Amygdala (tissue), 56 donors: ENCODE measurements at places on chromosomes 2 and 18.
A peak's percentile ranks its signal among the peaks of the same experiment; 100 is the strongest.

DNA sequence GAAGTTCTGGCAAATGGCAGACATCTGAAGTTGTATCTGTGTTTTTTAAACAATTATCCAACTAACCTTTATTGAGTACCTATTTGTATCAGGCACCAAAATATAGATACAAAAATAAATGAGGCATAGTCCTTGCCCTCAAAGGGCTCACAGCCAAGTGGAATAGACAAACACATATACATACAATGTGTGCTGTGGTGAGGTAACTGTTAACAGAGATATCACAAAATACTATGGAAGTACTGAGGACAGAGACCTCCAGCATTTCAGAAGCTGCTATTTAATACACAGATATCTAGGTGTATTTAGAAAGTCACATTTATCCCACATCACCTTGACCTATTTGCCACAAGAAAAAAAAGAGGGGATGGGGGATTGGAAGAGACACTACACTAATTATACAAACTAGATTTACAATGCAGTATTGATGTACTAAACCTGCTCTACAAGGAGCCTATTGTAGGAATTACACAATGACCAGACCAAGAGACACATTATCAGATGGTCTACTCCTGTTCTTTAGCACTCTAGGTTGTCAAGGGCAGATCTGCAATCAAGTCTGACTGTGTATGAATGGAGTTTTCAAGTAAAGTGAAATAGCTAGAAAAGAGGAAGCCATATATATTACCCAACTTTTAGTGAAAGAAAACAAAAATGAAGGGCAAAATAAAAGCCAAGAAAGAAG lies 62.2 kb downstream of the SPIRE1 start:
- no peak for DNase-seq

- DNase-seq = no peak
Measured at GRCh38 chr2:189756311-189756952, 6.2 kb downstream of the OSGEPL1 start.

DNA sequence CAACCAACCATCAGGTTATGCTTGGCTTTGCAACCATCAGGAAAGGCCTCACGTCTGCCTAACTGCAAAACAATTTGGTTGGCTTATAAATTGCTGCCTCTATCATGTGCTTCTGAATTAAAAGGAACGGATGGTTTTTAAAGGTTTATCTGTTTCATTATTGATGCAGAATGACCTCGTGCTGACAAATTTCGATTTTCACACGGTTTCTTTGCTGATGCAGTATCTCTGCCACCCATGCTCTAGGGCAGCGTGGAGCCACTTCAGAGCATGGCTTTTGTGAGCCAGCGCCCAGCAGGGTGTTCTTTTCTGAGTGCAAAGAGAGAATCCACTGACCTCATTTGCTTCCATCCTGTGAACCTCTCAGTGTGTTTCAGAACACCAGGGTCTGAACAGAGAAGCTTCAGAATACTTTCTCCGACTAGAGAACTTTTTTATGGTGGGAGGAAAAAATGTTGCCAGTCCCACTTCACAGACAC lies 143.1 kb upstream of the L3MBTL4 start:
- no peak for DNase-seq

DNA sequence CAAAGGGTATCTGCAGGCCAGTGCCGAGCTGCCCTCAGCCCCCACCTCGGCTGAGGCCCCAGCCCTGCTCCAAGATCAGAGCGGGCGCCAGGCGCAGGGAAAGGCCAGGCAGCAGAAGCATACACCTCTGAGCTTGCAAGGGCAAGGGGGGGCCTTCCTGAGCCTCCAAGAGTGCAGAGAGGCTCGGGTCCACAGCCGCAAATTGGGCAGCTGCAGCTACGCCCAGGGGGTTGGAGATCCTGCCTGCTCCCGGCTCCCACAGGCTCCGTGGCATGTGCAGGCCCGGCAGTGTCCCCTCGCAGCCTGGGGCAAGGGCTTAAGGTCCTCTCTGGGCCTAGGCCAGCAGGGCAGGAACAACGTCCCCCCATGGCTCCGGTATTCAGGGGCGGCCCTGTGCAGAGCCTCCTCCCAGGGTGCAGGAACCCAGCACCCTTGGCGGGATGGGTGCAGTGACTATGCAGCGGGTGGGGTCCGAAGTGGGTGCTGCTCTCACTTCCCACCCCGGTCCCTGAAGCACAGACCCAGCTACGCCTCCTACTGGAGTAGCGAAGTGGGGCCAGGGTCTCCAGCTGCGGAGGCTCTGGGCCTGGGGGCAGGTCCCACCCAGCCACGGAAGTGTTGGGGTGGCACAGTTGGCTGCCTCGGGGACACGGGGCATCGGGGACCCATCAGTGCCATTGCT lies 120.2 kb upstream of the TMEFF2 start:
- DNase-seq = no peak

DNA sequence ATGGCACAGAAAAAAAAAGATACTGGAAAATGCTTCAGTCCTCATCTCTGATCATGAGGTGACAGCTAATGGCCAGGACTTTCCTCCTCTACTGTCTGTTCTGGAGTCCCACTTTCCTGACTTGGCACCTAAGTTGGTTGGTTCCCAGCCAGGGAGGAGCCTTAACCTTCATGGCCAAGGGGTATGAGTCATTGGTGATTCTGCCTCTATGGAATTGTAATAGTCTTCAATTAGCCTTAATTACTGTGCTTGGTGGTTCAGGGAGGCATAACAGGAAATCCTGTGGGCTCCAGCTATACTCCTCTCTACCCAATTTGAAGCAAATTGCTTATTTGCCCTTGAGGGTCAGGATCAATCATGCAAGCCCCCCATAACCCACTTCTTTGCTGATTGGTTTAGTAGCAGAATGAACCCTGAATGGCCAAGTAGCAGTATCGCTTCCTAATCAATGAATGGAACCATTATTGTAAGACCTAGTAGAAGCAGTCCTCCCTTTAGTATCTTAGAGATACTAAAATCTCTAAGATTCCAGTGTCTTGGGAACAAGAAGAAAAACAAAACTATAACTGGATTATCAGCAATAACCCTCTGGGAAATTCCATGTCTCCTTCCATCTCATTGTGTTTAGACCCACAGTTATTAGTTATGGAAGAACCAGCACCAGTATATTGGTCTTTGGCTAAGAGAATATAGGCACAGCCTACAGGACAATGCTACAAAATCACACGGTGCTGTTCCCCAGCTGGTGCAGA lies 109.0 kb downstream of the COL6A3 start:
- no peak for DNase-seq

DNA sequence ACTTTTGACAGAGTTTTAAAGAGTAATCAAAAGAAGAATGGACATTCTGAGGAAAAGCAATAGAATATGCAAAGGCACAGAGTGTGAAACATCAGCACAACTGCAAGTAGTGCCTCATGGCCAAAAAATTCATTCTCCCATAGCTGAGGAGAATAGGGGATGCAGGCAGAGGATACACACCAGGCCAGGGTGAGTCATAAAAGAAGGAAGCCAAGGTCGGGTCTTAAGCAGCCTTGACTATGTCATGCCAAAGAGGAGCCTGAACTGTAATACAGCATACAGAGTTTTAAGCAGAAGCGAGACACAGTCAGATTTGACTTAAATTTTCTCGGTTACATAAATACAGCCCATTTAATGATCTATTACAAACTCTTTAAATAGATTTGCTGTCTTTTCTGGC lies 165.0 kb downstream of the LNPK start:
- no peak for DNase-seq

DNA sequence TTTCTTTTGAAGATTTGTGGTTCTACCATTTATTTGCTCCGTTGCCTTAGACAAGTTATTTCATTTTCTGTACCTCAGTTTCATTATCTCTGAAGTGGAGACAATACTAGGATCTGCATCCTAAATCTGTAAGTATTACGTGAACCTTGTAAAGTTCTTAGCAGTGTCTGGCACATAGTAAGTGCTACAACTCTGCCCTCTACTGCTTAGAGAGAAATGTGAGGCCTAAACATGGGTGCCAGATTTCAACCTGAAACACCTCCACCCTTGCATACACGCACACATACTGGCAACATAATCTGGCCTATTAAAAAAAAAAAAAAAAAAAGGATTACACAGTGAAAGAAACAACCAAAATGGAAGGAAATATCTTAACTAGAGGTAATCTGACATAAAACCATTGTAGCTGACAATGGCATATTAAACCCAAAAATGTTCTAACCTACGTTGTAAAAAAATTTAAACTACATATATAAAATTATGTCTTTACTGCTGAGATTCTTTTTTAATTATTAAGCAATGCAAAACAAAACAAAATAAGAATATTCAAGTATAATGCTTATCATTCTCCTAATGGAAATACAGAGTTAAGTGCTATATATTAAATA lies 132.6 kb downstream of the MAP2 start:
- DNase-seq = no peak

GRCh38 chr2:104788742-104789455 lies 65.0 kb upstream of the POU3F3 start:
- peak; percentile 64 for DNase-seq

GRCh38 chr2:195238379-195238778 lies 418.6 kb upstream of the SLC39A10 start:
- no peak for DNase-seq

DNA sequence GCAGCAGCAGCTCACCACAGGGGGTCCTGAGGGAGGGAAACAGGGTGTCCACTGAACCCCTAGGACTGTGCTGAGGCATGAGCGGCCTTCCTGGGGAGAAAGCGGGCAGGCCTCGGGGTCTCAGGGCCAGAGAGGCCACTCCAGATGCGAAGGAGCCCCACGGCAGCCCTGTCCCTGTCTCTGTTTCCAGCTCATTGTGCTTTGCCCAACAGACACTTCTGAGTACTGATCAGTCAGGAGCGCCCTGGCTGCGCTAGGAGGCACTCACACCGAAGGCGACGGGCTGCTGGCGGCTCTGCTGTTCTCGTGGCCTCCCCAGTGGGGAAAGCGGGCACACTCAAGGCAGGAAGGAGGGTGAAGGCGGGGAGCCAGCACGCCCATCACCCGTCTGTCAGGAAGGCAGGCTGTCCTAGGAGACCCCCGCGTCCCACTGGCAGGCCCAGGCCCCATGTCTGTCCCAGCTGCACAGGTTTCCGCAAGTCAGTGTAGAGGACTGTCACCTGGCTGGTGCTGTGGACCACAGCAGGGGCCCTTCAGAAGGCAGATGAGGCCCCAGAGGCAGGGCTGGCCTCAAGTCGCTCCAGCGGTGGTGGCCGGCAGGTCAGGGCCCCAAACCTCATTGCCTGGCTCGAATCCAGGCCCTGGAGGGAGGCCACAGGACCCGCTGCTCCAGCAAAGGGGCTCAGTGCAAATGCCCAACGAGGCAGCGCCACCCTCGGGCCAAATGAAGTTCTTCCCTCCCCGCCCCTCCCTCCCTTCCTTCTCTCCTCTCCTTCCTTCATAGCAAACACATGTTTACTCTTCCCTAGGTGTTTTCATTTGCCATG lies 6.8 kb downstream of the ESPNL start:
- no peak for DNase-seq

DNA sequence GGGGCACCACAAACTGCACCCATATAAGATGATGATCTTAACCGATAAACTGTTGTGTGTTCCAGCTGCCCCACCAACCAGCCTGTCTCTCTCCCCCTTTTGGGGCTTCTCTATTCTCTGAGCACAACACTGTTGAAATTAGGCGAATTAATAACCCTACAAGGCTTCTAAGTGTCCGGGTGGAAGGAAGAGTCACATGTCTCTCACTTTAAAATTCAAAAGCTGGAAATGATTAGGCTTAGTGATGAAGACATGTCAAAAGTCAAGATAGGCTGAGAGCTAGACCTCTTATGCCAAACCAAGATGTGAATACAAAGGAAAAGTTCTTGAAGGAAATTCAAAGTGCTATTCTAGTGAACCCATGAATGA lies 782.1 kb downstream of the MBD2 start:
- DNase-seq = no peak

- DNase-seq = no peak
Measured at GRCh38 chr18:74665346-74665745, 67.7 kb downstream of the ZNF407 start.

DNA sequence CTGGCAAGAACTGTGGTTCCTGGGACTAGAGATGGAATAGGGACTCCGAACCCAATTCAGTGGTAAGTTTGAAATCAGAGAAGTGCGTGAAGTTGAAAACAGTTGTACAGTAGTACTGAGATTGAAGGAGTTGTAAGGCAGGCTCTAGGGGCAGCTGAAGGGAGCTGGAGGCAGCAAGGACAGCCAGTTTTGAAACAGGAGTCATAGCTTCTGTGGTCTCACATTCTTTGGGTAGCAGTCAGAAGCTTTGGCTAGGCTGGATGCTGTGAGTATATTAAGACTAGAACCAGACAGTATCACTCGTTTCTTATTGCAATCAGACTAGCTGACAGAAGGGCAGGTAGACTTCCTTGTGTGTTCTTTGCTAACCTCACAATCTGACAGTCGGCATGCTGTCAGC lies 64.5 kb upstream of the ADAM23 start:
- no peak for DNase-seq

GRCh38 chr2:124437811-124438210 lies 412.7 kb downstream of the CNTNAP5 start:
- no peak for DNase-seq

DNA sequence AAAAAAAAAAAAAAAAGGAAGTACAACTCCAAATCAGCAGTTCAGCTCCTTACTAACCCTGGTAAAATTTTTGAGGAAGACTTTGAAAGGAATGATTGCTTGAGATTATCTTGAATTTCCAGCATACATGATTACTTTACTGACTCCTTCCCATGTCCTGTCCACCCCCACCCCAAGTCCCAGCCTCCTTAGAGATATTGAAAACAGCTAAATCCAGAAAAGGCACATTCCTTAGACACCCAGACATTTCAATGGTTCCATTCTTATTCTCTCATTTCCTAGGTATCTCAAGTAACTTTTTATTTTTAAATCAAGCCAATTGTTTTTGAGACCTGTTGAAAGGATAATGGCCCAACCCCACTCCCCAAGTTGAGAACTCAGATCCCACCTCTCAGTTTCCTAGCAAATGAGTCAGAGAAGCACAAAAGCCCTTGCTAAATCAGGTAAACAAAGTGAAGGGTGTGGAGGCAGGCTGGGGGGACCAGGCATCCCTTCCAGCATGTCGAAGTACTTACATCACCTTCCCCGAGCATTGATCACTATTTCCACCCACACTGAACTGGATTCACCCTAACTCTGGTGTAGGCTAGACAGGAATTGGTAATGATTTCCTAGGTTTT lies 95.4 kb upstream of the FZD7 start:
- no peak for DNase-seq

DNA sequence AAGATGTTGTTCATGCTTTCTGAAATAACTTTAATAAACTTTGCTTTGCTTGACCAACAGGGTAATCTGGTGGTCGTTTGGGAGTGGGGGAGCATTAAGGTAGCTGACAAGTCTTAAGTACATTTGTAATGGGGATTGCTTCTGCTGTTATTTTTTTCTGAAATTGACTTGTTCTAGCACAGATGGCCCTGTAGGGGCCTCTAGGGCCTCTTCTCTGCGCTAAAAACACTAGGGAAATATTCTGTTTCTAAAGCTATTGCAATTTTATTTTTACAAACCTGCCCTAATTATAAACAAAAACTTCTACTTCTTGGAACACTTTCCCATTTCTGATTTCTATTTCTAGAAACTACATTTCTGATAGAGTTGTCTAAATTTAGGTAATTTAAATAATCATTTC lies 191.3 kb upstream of the KCNJ3 start:
- no peak for DNase-seq
